Osteoblast (primary cell): ENCODE measurements at places on chromosomes 7 and 10. TPM values are rescaled to one million over a fixed set of nuclear protein-coding genes. Genes with fewer than 3 reads are reported as not detected.
A peak's percentile ranks its signal among the peaks of the same experiment; 100 is the strongest.

Gene FASTK
- total RNA-seq = 87.6 and 95.2 TPM in 2 replicates

Gene C7orf33
- total RNA-seq = not detected in 2 replicates

Gene GIMAP5
- total RNA-seq = not detected in 2 replicates

Gene MRLN
- total RNA-seq = not detected in 2 replicates

Gene PVRIG
- not detected in 2 replicates for total RNA-seq

Gene HECW1
- total RNA-seq = 2.9 and 6.5 TPM in 2 replicates

- DNase-seq = no peak
These were observed 330.8 kb upstream of the NFE2L3 start for GRCh38 chr7:25821225-25821624.

DNA sequence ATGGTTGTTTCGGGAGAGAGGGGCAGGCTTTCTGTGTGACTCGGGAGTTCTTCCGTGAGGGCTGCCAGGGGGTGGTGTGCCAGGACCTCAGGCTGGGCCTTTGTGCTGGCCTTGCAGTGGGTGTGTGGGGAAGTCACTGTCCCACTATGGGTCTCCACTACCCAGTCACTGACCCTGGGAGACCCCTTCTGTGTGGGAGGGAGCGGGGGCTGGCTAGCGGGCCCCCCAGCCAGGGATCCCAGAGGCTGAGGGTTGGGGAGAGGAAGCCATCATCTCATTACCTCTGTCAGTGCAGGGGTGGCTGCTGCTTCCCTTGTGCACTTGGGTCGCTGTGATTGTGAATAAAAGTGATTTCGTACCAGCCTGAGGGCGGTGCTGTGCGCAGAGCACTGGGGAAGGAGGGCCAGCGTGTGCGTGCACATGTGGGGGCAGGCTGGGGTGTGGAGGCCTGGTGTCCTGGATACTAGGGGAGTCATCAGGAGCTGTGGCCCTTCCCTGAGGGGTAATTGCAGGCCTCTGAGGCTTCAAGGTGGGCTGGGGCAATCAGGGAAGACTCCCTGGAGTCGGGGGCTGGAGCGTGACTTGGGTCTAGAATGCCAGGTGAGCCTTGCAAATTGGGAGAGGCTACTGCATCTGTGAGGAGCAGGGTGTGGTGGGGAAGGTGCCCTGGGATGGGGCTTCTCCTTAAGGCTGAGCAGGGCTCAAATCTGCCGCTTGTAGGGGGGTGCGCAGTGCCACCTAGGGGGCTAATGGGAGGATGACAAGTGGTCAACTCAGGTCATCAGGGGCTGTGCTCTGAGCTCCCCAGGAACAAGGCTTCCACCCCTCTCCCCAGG lies 98.9 kb downstream of the NEURL1 start:
- peak; percentile 89 for DNase-seq

- peak; percentile 71 for DNase-seq
These were observed 146.1 kb downstream of the SLIT1 start for GRCh38 chr10:97039538-97040247.

- DNase-seq = peak; percentile 66
These were observed 815 bp downstream of the CCSER2 start for GRCh38 chr10:84329196-84329611.

GRCh38 chr7:129347330-129347729 lies 86.9 kb upstream of the STRIP2 start:
- DNase-seq = no peak

- peak; percentile 78 for DNase-seq
These were observed 121.3 kb downstream of the AVL9 start for GRCh38 chr7:32616625-32617024.

GRCh38 chr10:84175436-84175835 lies 1.8 kb downstream of the GPR15LG start:
- DNase-seq = no peak

DNA sequence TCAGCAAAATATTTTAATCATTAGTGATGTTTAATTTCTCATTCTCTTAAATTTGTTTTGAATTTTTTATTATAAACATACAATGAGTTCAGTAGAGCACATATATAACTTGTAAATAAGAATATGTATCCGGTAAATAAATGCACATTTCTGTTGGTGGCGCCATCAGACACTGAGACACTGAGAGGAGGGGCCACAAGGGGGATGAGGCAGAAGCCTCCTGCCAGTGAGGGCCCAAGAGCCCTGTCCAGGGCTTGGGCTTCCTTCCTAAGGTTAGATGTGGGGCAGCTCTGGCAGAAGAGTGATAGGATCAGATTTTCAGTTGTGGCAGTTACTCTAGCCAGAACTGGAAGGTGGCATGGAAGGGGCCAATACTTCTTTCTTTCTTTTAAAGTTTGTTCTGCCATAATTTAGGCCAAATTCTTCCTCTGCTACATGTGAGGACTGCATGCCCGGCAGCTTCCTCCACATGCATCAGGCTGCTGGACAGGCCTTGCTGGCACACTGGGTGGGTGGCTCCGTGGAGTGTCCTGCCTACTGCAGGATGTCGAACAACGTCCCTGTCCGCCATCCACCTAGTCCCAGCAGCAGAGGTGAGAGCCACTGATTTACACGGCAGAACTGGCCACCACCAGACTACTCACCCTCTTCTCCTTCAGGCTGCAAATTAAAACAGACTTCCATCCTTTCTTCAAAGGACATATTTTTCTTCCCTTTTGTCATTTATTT lies 13.2 kb downstream of the PTPRN2 start:
- DNase-seq = no peak

DNA sequence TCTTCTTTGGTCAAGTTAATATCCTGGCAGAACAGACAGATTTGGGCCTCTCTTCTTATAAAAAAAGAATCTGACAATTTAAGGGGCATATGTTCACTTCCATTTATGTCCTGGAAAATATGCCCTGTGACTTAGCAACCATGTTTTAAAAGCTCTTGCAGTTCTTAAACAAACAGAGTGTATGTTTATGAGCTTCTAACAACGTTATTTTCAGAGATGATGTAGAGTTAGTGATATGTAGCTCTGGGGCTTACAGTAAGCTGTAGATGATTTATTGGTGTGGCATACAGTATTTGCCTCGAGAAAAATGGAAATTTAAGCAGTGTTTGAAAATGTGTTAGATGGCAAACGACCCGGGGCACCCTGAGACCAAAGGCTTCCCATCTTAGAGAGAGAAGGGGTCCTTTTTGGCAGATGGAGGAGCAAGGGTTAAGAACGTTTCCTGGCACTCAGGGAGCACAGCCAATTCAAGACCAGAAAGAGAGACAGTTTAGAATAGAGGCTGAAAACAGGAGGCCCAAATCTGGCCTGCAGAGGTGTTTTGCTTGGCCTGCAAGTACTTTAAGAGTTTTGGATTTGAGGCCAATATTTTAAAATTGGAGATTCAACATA lies 397.5 kb downstream of the KCNMA1 start:
- no peak for DNase-seq

DNA sequence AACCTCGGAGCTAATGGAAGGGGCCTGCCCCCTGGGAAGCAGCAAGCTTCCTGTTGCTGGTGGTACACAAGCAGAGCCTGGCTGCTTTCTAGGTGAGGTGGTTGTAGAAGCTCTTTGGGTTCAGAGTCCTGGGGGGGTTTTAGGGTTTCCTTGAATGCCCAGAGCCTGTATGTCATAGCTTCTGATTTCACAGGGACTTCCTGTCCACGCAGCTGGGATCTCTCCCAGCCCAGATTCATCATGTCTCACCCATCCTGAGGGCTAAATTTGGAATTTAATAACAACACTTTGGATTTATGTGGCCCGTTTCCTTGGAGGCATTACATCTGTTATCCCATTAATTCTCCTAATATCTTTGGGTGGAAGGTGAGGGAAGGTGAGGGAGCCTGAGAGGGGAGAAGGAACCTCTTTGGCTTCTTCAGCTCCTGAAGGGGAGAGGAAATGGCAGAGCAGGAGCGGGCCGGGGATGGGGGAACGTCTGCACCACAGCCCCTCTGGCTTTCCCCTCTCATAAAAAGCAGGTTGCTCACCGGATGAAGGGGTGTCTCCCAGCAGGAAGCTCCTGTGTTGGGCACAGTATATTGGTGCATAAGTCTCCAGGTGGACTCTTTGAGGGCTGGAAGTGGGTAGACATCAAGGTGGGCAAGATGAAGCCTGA lies 19.7 kb downstream of the RPS24 start:
- peak; percentile 89 for DNase-seq

- peak; percentile 78 for DNase-seq
These were observed 8.6 kb downstream of the GPRIN2 start for GRCh38 chr10:46547541-46548497.
